Activated CD4-positive, CD25-positive, alpha-beta regulatory T cell (primary cell): ENCODE measurements at places on chromosomes 1 and 21.

DNA sequence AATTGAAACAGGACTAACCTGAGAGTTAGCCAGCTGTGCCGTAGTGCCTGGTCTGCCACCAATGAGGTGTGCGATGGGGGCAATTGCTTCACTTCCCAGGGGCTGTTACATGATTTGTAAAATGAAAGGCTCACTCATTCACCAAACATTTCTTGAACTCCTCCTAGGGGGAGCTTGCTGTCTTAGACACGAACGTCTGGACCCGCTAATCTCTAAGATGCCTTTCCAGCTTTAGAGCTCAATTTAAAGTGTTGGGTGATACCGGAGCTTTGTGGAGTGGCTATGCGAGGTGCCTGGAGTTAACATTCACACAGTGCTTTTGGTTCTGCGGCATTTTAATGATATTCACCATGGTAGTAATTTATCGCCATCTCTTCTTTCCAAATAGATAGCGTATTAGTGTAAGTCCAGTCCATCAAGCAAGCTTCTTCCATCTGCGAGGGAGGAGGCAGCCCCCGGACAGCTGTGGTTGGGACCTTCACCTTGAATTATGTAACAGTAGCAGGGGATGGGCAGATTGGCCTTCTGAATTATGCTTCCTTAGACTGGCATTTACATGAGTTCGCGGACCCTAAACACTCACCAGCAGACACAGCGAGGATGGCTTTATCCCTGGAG, 179.9 kb downstream of the ADSS2 start:
- no peak for DNase-seq

DNA sequence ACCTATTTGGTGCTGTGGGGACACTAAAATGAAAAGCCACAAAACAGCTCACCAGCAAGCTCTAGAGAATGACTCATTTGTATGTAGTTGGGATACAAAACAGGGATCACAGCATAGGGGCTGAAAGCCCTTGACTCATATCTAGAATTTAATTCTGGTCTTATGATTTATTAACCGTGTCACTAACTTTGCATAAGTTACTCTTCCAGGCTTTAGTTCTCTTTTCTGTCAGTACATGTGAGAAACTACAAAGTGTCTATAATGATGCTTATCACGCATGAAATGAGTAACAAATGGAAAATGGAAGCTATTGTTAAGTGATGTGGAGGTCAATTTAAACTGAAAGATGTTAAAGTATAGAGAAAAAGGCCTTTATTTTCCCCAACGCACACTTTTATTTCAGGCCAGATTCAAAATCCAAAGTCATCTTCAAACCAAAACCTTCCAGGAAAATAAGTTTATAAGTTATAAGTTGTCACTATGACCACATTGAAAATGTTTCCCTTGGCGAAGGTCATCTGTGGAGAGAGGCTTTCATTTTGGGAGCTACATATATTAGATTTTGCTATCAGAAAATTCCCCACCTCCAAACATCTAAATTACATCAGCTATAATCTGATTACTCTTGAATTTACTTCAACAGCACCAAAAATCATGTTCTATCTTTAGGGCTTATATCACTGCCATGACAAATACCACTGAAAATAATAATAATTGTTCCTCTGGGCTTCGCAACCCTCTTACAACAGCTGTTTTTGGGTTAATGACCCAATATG, 430.5 kb downstream of the MRPL39 start:
- no peak for DNase-seq

- no peak for DNase-seq
Measured at GRCh38 chr1:220768126-220768601, 18.5 kb upstream of the MTARC1 start.

- DNase-seq = no peak
Measured at GRCh38 chr1:248823517-248824001, 2.2 kb downstream of the SH3BP5L start.

GRCh38 chr1:60655679-60656355, 426.5 kb upstream of the NFIA start:
- DNase-seq = no peak

- no peak for DNase-seq
Measured at GRCh38 chr1:109231066-109231465, 17.3 kb downstream of the SARS1 start.

- no peak for DNase-seq
Measured at GRCh38 chr1:109834951-109835350, 71.2 kb upstream of the EPS8L3 start.

- no peak for DNase-seq
Measured at GRCh38 chr1:72100771-72101170, 181.6 kb downstream of the NEGR1 start.

GRCh38 chr1:155977690-155978324, 540 bp downstream of the ARHGEF2 start:
- DNase-seq = no peak

- DNase-seq = no peak
Measured at GRCh38 chr1:162846256-162847212, 14.4 kb downstream of the CCDC190 start.

DNA sequence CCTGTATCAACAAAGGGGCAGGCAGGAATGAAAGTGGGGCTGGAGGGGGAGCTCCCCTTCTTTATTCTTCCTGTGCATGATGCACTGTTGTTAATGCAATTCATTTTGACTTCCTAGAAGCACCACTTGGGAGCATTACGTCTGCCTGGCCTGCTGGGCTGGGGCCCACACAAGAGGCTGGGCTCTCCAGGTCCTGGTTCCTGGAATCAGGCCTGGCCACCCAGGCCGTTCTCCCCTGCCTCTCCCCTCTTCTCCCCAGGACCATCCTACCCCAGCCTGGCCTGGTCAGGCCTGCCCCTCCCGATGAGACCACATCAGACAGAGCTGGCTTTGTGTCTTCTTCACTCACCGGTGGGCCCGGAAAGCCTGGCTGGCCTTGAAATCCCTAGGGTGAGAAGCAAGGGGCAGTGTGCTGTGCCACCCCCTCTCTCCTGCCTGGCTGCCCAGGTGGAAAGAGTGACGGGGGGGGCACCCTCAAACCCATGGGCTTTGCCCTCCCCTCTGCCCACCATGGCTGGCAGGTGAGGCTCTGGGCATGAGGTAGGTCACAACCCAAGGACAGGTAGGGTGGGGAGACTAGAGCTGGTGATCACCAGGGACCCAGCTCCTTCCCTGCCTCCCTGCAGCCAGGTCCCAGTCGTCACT, 20.7 kb upstream of the PEF1 start:
- no peak for DNase-seq

- DNase-seq = no peak
Measured at GRCh38 chr1:10888791-10889649, 92.6 kb upstream of the CASZ1 start.

- no peak for DNase-seq
Measured at GRCh38 chr1:168665975-168666374, 63.0 kb downstream of the DPT start.

- DNase-seq = no peak
Measured at GRCh38 chr1:175481126-175482070, 262.0 kb downstream of the TNR start.

DNA sequence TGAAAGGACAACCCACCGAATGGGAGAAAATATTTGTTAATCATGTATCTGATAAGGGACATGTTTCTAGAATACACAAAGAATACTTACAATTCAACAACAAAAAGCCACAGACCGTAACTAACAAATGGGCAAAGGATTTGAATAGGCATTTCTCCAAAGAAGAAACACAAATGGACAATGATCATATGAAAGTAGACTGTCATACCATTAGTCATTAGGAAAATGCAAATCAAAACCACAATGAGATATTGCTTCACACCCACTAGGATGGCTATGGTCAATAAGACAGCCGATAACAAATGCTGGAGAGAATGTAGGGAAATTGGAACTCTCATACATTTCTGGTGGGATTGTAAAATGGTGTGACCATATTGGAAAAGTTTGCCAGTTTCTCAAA, 367.2 kb upstream of the SGIP1 start:
- no peak for DNase-seq

- DNase-seq = no peak
Measured at GRCh38 chr1:203177470-203178039, 1.9 kb upstream of the MYBPH start.
